ENCODE measurements at places on chromosomes 3 and 15. TPM values are rescaled to one million over a fixed set of nuclear protein-coding genes. Genes with fewer than 3 reads are reported as not detected.

The CHRD gene
- total RNA-seq: 21.7 TPM

- DNase-seq: no peak
Measured at GRCh38 chr3:133943639-133944141, 48.0 kb upstream of the RAB6B start.

DNA sequence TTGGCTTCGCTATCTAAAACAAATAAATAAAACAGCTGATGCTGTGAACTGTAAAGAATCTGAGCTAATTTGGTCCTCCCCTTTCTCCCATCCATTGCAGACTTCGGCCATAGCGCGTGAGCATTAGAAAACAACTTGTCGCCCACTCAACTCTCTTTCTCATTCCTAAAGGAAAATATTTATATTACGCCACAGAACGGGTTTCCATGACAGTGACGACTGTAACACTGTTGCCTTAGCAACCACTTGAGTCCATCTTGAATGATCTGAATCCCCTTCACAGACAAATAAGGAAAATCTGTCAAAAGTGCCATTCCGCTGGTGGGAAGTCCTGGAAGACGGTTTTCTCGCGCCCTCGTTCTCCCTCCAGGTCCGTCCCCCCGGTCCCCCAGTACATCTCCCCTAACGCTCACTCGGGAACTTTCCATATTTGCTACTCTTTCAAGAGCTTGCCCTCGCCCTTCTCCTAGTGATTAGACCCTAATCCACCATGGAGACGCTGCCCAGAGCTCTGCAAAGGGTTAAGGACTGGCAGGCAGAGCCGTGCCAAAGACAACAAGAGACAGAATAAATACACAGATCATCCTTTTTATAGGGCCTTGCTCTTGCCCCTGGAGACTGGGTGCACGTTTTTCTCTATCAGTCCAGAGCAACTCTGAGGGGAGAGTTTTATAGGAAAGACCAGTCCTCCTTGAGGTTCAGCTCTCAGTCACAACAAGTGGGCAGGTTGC, 50.5 kb downstream of the CRYGS start:
- no peak for DNase-seq

- no peak for DNase-seq
Measured at GRCh38 chr3:61381745-61382392, 130.6 kb upstream of the FHIT start.

The CSPG4 gene
- total RNA-seq: 263 TPM

- no peak for DNase-seq
Measured at GRCh38 chr3:180283251-180283650, 246.5 kb upstream of the PEX5L start.

DNA sequence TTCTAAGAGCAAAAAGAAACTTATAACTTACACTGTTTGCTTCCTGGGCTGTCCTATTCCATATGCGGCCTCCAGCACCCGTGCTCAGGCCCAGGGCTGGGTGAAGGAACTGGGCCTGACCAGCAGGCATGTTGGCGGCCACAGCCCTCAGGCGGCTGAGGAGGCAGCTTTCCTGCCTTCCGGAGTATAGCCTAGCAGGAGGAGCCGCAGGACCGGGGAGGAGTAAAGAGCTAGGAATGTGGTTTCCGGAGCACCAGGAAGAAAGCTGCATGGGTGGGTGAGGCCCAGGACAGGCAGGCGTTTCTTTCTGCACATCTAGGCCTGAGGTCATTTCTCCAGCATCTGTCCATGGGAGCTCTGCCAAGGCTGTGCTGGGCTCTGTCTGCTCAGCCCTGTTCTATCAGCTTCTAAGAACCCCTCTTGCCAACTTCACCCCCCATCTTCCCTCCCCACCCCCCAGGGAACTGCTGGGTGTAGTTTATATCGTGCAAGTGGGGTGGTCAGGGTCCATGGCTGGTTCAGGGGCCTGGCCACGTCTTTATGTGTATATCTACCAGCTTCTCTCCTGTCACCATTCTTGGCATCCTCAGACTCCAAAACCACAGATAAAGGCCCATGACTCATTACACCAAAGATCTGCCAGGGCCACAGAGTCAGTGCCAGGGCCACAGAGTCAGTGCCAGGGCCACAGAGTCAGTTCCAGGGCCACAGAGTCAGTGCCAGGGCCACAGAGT, 7.8 kb upstream of the KIF7 start:
- peak; percentile 51 for DNase-seq

- DNase-seq: no peak
Measured at GRCh38 chr3:149011676-149012075, 20.3 kb downstream of the GYG1 start.

DNA sequence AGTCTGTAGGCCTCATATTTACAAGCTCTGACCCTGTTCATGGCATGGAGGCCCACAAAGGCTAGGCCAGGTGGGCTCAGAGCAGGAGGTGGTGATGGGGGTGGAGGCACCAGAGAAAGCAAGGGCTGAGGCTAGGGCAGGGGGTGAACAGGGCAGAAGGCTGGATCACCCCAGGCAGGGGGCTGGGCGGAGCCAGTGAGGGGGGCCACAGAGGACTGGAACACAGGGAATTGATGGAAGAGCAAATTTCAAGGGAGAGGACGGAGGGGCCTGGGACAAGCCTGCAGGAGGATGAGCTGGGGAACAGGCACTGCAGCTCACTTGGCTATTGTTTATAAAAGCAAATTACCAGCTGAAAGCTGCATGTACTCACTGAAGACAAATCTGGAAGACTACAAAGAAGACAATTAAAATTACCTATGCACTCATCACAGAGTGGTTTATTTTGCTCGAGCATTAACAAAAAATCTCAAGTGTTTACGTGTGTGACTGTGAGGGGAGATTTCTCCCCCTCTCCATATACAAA, 11.0 kb downstream of the TNFAIP8L3 start:
- DNase-seq: no peak

DNA sequence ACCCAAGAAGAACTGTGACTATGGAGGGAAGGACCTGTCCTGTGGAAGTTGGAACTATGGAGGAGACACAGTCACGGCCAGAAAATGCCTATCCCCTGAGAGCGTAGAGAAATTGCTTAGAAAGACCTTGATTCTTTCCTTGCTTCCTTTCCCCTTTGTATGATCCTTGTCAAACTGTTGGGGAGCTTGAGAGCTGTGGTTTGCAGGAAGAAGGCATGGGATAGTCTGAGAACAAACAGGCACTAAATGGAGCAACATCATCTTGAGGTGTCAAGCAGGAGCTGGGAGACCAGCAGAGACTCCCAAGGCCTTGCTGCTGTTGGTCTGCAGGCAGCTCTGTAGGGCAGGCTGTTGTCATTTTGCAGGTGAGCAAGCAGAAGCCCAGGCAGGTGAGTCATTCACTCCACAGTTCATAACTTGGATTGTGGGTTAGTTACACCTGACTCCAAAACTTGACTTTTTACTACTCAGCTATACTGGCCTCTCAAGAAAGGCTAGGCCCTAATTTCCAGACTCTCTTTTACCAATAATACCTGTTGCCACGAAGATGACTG, 298.9 kb downstream of the LRTM1 start:
- DNase-seq: no peak

DNA sequence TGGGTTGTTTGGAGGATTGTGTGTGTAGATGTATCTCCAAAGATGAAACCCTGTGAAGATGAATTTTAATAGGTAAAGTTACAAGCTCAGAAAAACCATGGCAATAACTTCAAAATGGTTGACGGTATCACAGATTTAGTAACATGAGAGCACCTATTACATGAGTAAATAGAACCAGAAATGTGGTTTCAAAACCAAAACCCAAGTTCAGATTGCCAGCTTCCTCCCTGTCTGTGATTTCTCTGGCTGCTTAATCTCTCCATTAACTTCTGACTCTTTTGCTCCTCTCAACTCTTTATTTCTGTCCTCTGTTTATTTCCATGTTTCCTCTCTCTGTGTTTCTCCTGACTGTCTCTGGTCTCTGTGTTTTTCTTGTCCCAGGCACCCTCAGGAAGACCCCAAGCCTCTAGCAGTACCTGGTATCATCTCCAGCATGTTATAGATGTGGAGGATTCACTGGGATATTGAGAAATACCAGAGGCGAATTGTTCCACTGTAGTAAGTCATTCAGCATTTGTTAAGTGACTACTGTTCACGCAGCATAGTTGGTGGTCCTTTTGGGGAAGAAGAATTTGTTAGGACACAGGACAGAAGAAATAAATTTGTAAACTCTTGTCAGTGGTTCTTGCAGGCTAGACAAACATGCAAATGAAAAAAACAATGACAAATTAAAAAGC, 138.8 kb downstream of the BBX start:
- no peak for DNase-seq

DNA sequence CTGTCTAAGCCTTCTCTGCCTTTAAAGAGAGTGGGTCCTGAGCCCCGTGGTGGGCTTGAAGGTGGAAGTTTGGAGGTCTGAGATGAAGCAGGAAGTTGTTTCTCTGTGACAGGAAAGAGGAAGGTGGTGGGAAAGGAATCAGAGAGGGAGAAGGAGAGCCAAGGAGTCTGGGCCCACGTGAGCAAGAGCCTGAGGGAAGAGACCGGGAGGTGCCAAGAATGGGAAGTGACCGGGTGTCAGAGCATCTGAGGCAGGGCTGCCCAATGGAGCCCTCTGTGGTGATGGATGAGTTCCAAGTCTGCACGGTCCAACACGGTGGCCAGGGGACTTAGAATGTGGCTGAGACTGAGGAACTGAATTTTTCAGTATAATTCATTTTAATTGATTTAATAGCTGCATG, 24.6 kb downstream of the ALDH1L1 start:
- DNase-seq: no peak

- DNase-seq: no peak
Measured at GRCh38 chr15:41561777-41562145, 2.7 kb downstream of the TYRO3 start.

DNA sequence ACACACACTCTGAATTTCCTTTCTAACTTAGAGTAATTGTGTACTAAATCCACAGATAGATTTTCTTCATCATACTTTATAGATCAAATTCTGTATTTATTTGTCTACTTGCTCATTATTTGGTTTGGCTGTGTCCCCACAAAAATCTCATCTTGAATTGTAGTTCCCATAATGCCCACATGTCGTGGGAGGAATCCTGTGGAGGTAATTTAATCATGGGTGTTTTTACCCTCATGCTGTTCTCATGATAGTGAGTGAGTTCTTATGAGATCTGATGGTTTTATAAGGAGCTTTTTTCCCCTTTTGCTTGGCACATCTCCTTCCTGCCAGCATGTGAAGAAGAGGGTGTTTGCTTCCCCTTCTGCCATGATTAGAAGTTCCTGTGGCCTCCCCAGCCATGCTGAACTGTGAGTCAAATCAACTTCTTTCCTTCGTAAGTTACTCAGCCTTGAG, 198.3 kb upstream of the TGFBR2 start:
- no peak for DNase-seq

GRCh38 chr3:71087143-71088018, 496.1 kb downstream of the FOXP1 start:
- no peak for DNase-seq

- DNase-seq: no peak
Measured at GRCh38 chr3:120173056-120173675, 78.9 kb upstream of the GSK3B start.

The PPP2R3A gene
- total RNA-seq: 6.8 TPM

All from thoracic aorta (tissue), 2 donors.